Stimulated activated CD8-positive, alpha-beta memory T cell treated with anti-CD3 and anti-CD28 coated beads, Interleukin-7, amount 100 ng/mL, for 1 hour (primary cell): ENCODE measurements at places on chromosomes 1 and 21.

GRCh38 chr1:15201849-15202551 is 45.0 kb upstream of the FHAD1 start:
- DNase-seq = no peak

DNA sequence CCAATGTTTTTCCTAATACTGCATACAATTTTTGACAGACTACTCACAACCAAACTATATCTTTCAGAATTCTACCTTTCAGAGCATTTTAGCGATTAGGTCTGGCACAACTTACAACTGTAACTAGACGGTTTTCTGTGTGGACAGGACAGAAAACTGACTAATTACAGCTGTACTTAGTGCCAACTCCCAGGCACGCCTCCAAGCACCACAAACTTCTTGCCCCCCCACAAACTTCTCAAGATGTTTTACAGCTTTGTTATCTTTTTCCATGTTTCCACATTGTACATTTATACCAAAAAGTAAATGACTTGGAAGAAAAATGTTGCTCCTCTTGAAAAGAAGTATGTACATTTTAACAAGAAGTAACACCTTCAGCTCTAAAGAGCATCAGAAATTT is 13.8 kb downstream of the LYST start:
- no peak for DNase-seq

- no peak for DNase-seq
Measured at GRCh38 chr21:14088391-14088790, 122.4 kb downstream of the LIPI start.

DNA sequence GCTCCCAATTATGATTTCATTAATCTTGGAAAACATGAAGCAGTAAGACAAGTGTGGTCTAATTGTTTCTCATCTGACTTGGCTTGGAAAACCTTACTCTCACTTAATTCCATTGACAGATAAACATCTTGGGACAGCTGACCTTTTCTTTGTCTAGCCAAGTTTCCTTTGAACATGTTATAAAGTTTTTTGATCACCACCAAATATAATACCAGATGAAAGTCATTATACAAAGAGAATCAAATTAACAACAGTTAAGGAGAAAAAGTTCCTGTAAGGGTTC is 50.2 kb downstream of the ALG14 start:
- no peak for DNase-seq

GRCh38 chr1:178075333-178075732 is 18.6 kb upstream of the RASAL2 start:
- DNase-seq = no peak

DNA sequence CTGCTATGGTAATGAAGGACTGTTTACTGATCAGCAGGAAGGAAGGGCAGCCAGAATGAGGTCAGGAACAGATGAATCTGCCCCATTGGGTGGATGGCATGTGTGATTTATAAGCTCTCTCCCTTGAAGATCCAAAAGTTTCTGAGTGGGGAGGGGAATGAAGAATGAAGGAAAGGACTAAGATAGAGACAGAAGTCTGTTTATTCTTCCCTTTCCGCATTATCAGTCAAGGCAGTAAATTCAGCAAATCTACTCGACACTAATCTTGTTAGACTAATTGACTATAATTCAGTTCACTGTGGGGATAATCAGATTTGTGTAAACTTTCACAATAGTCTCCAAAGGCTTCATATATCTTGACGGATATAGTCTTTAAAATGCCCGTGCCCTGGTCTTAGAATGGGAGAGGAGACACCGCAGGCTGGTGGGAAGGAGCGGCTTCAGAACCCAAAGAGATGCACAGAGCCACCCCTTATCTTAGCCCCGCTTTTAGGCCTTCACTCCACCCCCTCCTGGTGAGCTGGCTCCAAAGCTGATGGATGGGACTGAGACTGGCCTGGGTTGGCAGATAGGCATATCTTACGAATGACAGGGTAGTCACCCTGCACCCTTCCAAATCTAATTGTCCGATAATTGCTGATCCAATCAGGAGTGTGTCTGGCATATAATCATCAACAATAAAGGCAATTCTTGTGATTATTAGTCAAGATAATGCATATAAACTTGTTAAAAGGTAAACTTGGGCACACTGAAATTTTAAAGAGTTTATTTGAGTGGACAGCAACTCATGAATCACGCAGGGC is 76.0 kb upstream of the PPM1J start:
- no peak for DNase-seq

GRCh38 chr1:116573431-116574095 is 2.7 kb upstream of the CD58 start:
- DNase-seq = no peak

DNA sequence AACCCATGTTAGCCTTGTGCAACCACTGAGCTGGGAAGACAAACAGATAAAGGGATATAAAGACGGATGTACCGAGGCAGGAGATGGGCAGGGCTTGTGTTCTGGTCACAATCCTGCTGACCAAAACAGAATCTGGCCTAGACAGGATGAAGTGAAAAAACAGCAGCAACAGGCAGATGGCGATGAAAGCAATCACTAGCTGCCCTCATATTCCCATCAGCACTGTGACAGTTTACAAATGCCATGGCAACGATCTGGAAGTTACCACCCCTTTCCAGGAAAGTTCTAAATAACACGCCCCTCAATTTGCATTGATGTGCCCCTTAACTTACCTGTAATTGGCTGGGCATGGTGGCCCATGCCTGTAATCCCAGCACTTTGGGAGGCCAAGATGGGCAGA is 40.6 kb upstream of the CD46 start:
- no peak for DNase-seq

GRCh38 chr1:183070923-183071618 is 47.9 kb downstream of the LAMC1 start:
- DNase-seq = no peak

DNA sequence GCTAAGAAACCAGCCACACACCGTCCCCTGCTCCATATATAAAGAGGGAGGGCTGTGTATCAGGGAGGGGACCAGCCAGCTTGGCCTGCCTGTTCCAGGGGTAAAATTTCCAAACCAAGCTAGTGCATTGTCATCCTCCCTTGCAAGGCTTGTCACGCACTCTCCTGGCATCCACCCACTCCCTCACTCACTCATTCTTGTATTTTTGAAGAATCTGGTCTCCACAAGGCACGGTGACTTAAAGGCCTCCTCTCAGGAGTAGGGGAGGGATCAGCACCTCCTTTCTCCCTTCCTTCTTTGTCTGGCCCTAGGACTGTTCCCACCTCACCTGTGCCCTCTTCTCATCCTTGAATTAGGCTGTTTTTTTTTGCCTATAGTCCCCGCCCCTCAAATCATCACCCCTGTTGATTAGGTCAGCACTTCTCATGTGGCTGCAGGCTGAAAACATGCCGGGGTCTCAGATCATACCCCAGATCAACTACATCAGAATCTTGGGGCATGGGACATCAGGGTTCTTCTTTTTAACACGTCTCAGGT is 5.0 kb downstream of the ABCA4 start:
- DNase-seq = no peak

DNA sequence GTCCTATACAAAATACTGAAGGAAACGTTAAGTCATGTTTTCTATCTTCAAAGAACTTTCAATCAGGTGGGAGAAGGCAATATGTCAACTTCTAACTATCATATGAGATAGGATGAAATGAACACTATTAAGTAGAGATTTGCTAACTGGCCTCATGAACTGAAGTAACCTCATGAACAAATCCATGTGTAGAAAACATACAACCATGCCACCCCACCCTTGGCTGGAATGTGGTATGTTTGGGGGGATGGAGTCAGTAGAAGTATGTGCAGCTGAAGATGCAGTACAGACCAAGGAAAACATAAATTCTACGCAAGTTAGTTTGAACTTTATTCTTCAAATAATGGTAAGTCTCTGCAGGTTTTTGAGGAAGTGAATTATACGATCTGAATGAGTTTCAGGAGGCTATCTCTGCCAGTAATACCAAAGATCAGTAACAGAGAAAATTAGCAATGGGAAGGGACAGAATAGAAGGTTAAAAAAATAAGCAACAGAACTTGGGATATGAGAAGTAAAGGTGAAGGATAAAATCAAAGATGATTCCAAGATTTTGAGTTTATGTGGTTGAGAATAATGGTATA is 4.5 kb downstream of the TRMT1L start:
- DNase-seq = no peak

- no peak for DNase-seq
Measured at GRCh38 chr1:217425422-217425821, 205.5 kb downstream of the GPATCH2 start.

DNA sequence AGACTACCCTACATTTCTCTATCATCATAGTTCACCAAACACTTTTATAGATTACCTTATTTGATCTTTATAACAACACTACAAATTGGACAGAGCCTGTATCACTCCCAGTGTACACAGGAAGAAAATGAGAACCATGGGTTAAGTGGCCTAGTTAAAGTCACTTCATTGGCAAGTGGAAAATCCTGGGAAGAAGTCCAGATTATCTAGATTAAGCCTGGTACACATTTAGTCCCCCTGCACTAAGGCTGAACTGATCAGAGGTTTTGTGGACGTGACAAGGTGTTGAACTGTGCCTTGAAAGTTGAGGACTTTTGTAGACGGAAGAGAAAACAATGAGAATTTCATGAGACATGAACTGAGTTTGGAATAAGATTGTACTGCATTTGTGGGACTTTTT is 7.5 kb upstream of the USH2A start:
- DNase-seq = no peak

DNA sequence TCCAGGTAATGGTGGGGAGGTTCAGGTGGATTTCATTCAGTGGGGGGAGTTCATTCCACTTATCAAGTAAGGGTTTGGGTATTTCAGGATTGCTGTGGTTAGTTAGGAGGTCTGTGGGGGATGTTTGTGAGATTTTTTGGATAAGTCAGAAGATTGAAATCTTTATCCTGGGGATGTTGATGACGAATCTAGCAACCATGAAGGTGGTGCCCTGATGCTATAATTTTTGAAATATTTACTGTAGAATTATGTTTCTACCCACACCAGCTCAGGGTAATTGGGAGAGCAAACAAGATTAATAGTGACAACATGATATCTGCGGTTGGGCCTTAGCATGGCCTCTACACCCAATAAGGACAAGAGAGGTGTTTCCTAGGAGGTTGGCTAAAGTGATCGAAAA is 28.3 kb downstream of the SUCO start:
- DNase-seq = no peak

- no peak for DNase-seq
Measured at GRCh38 chr1:118907466-118907865, 80.7 kb downstream of the TBX15 start.

DNA sequence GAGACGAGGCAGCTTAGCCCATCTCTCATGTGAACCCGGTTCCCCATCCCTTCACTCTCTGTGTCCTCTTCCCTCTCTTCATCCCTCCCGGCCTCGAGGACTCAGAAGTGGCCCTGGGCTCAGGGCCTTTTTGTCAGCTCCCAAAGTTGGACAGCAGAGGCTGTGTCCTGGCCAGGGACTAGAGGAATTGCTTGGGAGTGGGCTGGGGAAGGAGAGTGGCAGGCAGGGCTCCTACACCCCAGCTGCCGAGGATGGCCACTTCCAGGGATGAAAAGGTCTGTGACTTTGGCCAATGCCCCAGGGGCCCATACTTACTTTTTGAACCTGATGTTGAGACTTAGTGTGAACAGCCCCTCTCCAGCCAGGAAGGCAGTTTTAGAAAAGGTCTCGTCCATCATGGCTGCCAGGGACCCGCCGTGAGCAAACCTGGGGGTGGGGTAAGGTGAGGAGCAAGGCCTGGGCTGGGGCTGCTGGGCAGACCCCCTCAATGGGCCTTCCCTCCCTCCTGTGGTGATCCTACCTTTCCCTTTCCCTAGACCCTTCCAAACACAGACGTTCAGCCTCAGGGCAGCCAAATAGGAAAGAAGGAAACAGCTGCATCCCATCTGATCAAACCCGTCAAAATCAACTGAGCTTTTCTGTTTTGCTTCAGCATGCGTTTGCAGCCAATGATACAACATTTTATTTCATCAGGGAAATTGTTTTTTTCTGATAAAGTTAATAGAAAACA is 5.5 kb downstream of the THEM5 start:
- DNase-seq = no peak

- DNase-seq = no peak
Measured at GRCh38 chr1:77313491-77313890, 31.7 kb downstream of the AK5 start.

GRCh38 chr1:154062309-154062708 is 71.7 kb downstream of the RPS27 start:
- DNase-seq = no peak

DNA sequence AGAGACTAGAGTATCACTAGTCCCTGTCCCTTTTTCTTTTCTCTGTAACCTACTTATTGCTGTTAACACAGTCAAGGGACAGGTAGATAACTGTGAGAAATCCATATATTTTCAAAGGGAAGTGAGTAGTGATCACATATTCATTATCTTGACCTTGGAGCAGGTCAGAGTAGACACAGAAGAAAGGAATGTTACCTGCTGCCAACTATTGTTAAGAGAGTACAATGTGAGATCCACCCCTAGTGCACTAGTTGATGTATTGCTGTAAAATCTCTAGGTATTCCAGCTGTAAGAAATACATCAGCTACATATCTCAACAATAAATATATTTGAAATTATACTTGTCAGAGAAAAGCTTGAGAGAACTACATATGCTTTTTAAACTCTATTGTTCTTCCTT is 68.7 kb upstream of the ADGRL2 start:
- DNase-seq = no peak

DNA sequence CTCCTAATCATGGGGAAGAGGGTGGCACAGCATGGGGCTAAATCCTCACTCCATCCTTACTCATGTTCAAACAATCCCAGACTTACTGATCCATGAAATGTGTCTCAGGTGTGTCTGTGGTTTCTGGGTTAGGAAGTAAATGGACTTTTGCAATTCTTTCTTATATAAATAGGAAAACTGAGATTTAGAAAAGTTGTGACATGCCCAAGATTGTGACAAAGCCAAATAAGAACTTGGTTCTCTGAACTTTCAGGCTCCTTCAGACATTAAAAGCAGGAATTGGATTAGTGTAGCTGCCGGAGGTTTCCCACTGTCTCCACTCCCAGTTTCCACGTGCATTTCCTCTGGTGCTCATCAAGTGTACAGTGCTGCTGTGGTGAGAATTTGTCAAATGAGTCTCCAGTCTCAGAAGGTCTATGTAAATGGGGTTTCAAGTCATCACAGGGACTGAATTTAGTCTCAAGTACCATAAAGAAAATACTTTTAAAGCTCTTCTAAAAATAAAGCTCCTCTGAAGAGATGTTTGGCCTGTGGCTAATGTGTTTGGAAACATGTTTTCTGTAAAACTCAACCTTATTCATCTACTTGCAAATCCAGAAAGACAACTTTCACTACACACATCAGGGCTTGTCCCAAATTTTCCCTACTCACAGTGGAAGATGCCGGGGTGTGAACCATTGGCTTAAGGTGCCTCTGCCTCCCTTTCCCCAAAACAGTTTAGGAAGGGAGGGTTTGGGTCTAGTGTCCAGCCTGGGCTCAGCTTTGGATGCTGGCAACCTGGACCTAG is 115.2 kb downstream of the NGF start:
- DNase-seq = no peak
